ENCODE measurements at places on chromosomes 3 and 15. TPM values are rescaled to one million over a fixed set of nuclear protein-coding genes. Genes with fewer than 3 reads are reported as not detected.

DNA sequence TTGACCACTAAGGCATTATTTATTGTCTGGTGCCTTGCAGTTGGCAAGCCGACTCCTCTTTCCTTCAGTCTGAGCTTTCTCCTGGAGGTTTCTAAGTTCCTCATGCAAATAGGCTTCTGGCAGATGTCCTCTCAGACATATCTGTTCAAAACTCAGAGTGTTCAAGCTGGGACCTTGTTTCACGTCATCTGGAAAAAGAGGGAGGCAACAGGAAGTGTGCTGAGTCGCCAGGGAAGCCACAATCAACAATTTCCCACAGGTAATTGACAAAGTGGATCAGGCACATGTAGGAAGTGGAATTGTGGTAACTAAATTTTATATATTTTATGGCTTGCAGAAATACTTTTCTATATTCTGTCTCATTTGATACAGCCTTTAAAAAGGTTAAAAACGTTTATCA, 14.6 kb downstream of the SCG5 start:
- DNase-seq, result no peak

- no peak for DNase-seq
Observed at GRCh38 chr3:8593021-8593827, 51.4 kb downstream of the SSUH2 start.

GRCh38 chr3:33810545-33810944, 12.1 kb downstream of the PDCD6IP start:
- no peak for DNase-seq

DNA sequence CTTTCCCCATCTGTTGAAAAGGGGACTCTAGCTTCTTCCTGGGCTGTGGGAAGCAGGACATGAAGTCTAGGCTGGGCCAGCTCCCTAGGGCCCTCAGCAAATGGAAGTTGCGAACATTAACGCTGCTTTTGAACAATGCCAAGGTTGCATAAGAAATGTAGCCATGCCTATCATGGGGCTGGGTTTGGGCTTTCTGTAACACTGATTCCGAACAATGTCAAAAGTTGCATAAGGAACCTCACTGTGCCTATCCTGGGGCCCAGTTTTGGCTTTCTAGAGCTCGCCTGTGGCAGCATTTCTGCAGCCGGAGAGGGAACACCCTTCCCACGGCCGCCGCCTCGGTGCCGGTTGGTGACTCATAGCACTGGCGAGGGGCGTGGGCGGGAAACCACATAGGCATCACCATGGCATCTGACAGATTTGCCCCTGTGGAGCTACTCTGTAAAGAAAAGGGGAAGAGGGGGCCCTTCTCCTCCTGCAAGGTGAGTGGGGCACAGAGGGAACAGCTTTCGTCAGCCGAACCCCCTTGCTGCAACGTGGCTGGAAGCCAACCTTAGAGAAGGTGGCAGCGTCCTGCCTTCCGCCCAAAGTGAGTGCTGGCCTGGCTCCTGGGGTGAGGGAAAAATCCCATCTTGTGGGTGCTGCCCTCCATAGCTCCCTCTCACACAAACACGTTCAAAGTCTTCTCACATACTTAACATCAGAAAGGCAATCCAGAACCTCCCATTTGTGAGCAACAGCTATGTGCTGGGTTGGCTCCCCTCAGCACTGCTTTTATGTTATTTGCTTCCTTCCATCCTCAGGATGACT, 46.6 kb upstream of the ATP2B2 start:
- DNase-seq, result peak; percentile 87

- DNase-seq, result no peak
Observed at GRCh38 chr3:196216089-196216564, at the start of gene SLC51A. Gene SLC51A (plus strand): TSS chr3:196216534. CDS start chr3:196216713, 179 bp downstream.

DNA sequence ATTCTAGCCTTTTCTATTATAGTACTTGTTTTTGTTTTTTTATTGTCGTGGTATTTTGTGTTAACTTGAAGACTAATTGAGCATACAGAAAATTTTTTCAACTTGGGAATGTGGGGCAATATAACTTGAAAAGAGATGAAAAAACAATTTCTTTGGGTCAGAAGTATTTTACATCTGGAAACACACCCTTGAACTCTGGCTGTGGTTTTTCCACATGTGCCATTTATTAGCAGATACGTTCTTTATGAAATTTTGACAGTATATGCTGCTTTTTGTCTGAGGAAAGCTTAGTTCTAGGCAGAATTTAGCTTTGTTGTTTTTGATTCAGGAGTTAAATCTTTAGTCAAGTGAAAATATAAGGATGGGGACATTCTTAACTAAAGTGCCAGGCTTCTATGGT, 44.7 kb downstream of the TCF12 start:
- no peak for DNase-seq

DNA sequence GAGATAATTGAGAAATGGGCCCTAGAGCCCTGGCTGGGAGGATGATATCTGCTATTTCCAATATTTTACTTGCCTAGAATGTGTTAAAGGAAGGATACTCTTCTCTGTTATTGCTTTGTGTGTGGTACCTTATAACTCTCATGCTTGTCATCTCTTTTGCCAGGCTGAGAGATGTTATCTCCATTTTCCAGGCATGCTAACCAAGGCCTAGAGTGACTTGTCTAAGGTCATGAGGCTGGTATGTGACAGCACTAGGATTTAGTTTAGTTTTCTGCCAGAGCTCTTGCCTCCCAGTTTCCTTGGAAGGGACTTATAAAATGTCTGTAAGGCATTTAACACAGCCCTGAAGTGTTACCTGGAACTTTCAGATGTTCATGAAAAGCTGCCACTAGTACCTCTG, 1.4 kb downstream of the CLK3 start:
- no peak for DNase-seq

DNA sequence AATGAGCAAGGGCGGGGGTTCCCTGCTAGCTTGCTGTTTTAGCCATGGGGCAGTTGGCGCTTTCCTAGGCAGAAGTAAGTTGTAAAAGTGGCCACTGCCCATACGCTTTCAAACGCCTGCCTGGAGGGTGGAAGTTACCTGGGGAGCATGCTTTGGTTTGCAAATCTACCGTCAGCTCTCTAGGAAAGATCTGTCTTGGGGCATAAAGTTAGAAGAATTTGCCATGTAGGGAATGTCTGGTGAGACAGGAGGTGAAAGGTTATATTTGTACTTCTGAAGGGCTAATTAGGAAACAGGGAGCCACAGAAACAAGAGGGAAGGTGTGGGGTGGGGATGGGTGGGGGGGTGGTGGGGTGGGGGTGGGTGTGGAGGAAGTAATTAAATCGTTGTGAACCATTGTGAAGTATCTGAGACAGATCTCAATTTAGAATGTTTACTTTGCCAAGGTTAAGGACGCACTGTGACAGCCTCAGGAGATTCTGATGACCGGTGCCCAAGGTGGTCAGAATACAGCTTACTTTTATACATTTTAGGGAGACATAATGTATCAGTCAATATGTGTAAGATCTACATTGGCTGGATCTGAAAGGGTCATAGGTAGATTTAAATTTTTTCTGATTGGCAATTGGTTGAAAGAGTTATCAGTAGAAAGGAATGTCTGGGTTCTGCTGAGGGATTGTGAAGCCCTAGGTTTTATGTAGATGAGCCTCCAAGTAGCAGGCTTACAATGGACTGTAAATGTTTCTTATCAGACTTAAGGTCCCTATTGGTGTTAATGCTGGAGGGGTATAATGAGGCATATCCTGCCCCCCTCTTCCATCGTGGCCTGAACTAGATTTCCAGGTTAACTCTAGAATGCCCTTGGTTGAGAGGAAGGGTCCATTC, 62.0 kb upstream of the GCNT3 start:
- DNase-seq, result no peak

DNA sequence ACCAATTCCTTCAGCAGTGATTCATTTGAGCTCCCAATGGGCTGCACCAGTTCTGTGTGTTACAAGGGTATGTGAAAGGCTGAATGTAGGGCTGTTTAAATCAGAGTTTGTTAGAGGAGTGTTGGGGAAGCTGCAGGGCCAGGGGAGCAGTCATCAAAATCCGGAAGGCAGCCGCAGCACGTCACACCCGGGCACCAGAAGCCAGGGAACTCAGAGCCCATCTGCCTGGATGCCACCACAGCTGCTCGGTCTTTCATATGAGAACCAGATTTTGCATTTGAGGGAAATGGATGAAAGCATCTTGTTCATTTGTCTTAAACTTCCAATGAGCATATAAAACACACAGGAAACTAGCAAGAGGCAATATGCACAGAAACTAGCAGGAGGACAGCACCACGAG, 24.2 kb upstream of the NEO1 start:
- DNase-seq, result no peak

GRCh38 chr3:30685267-30685667, 78.9 kb downstream of the TGFBR2 start:
- peak; percentile 64 for DNase-seq

GRCh38 chr15:51770902-51771301, 19.5 kb downstream of the TMOD2 start:
- no peak for DNase-seq

DNA sequence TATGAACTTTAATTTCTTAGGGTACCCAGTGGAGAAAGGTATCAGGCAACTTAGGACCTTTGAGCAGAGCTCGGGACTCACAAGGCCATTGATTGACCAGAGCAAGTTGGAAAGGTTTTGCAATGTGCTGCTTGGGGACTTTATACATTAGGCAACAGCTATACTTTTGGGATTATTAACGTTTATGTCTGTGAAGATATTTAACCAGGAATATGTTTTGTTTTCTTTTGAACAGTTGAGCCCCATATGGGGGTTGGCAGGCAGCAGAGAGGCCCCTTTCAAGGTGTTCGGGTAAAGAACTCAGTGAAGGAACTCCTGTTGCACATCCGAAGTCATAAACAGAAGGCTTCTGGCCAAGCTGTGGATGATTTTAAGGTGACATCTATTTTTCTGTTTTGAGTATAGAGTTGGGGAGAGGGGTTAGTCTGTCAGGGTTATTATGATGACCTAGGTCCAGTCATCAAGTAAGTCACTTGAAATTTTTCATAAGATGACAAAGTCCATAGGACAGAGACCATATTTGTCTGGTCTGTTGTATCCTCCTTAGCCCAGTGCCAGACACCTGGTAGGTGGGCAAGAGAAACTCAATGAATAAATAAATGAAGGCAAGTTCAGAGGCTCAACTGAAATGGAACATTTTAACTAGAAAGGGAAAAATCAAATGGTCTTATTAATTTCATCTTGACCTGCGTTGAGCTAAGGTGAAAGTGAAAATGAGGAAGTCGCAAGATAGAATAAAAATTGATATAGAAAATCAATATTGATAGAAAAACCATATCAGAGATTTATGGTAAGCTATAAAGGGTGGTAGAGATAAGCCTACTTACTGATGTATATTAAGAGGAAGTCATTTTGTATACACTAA, 2.8 kb downstream of the NFKBIZ start:
- peak; percentile 67 for DNase-seq

- DNase-seq, result no peak
Observed at GRCh38 chr15:52337198-52337853, 41.7 kb upstream of the MYO5C start.

- DNase-seq, result no peak
Observed at GRCh38 chr3:83438188-83438587, 1520.6 kb upstream of the CADM2 start.

GRCh38 chr15:69612112-69612511, 159.5 kb downstream of the RPLP1 start:
- DNase-seq, result no peak

DNA sequence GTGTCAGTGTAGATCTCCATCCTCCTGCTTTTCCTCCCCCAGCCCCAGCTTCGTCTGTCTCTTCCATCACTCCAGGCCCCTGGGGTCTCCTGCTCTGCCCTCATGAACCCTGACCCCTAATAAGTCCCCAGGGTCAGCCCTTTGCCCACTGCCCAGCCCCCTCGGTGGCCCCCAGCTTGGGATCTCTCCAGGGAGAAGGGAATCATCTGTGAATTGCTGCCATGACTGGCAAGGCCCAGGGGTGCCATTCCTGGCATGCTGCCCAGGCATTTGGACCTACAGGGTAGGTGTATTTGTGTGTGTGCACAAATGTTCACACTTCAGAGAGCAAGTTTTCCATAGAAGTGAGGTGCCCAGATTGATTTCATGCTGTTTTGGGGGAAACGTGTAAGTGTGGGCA, 5.9 kb upstream of the TBC1D21 start:
- no peak for DNase-seq

DNA sequence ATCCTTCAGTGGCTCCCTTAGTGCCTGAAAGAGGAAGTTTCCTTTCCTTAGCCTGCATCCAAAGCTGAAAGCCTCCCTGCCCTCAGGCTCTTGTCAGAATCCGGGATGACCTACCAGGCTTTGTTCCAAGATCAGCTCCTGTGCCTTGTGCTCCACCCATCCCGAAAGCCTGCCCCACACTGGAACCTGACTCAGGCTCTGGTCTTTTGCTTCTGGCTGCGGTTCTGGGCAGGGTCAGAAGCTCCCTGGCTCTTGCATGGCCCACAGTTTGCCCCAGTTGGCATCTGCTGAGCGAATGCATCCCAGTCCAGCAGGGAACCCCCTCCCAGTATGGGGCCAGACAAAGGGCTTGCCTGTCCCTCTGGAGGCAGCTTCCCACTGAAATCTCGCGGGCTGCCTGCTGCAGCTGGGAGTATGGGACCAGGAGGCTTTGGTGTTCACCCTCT, 25.9 kb upstream of the KIF23 start:
- no peak for DNase-seq

- DNase-seq, result no peak
Observed at GRCh38 chr3:129429080-129429451, 630 bp upstream of the EFCAB12 start.

GRCh38 chr15:78341057-78341987, 1.2 kb downstream of the CRABP1 start:
- no peak for DNase-seq

GRCh38 chr3:129606636-129607390, at the start of gene PLXND1:
Gene PLXND1 (minus strand): TSS chr3:129606676. CDS start chr3:129606639, 37 bp downstream.
- peak; percentile 80 for DNase-seq

DNA sequence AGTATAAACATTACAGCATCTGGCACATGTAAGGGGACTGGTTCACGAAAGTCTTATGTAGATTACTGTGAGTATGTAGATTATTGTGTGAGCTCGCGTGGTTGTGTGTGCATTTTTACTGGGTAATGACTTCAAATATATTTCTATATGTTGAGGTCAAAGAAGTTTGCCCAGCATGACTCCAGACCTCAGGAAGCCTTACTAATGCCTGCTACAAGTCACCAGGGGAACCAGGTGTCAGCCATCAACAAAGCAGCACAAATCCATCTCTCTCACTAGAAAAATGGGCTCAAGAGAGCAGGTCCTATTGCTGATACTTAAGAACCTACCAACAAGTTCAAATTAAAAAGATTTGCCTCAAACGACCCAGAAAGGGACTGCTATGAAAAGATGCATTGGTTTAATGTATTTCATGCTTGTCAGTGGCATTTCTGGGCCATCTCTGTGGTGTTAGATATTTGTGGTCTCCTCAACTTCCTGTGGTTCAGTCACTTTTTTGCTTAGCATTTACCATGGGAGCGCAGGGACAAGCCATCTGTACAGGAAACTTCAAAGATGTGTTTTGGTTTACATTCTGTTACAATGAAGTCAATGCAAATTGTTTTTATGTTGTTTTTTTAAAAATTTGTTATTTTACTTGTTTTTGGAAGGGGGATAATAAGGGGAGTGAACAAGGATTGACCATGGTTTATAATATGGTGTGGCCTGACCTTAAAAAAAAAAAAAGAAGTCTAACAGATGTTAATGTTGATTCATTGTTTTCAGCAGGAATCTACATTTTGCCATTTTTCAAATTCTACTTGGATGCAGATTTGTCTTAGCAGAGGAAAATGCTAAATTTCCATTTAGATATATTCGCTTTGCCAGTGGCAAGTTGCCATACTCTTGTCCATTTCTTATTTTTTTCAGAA, 172.1 kb upstream of the ADAMTS9 start:
- DNase-seq, result no peak

- DNase-seq, result no peak
Observed at GRCh38 chr3:72269475-72269874, 484.5 kb upstream of the PROK2 start.

Gene MOBP
- not detected for total RNA-seq

Gene ZNF774
- 1.2 TPM for total RNA-seq

Gene KIF7
- 1.9 TPM for total RNA-seq

Gene ATP2B2
- not detected for total RNA-seq

Gene PARP15
- total RNA-seq, result 12.1 TPM

Gene USP50
- total RNA-seq, result 0.42 TPM

Measured in activated CD4-positive, alpha-beta T cell treated with anti-CD3 and anti-CD28 coated beads, Interleukin-2, amount 10 ng/mL, durations not matched to agents 24 days and 14 days (primary cell).